ENCODE measurements at places on chromosomes 4 and X.

DNA sequence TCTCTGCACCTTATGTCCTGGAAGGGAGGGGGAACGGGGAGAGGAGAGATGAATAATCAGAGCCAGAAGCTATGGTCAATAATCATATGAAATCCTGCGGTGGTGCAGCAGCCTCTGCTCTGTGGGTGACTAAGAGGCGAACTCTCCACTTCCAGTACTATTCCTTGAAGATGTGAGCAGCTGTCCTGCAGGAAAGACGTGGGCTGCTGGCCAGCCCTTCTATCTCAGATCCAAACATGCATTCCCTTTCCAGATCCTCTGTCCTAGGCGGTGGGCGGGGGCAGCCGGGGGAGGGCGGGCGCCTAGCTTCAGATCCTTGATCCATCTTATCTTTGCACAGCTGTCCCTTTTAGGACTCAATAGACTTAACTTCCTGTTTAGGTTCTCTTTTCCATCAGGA, 34.5 kb downstream of the SPINK2 start:
- peaks cover 8% of the 10 kb centered on the region for H3K27me3 ChIP-seq
- H3K27ac ChIP-seq: no peak overlapping the region
- H3K4me1 ChIP-seq: no peaks in the 10 kb centered on the region
- peaks cover 3% of the 10 kb centered on the region for H3K36me3 ChIP-seq
- no peak overlapping the region for H3K4me3 ChIP-seq

- no peak overlapping the region for H3K4me3 ChIP-seq
- H3K27me3 ChIP-seq: no peaks in the 10 kb centered on the region
- DNase-seq: no peak
- H3K4me1 ChIP-seq: no peaks in the 10 kb centered on the region
- no peak overlapping the region for H3K27ac ChIP-seq
Measured at GRCh38 chr4:22312113-22312512, 203.8 kb downstream of the ADGRA3 start.

GRCh38 chr4:111282035-111282434, 659.2 kb upstream of the PITX2 start:
- H3K4me3 ChIP-seq: no peak overlapping the region
- H3K27ac ChIP-seq: no peak overlapping the region
- DNase-seq: no peak
- no peaks in the 10 kb centered on the region for H3K36me3 ChIP-seq
- H3K4me1 ChIP-seq: no peaks in the 10 kb centered on the region

- no peak overlapping the region for H3K27ac ChIP-seq
- H3K4me1 ChIP-seq: no peaks in the 10 kb centered on the region
- H3K36me3 ChIP-seq: no peaks in the 10 kb centered on the region
Measured at GRCh38 chr4:162684371-162684700, 482.4 kb downstream of the NAF1 start.

GRCh38 chr4:85953651-85954018, 406.2 kb downstream of the MAPK10 start:
- H3K27ac ChIP-seq: no peak overlapping the region
- no peaks in the 10 kb centered on the region for H3K36me3 ChIP-seq
- H3K4me1 ChIP-seq: no peaks in the 10 kb centered on the region
- no peak overlapping the region for H3K4me3 ChIP-seq
- DNase-seq: no peak

GRCh38 chr4:141668200-141668910, 32.0 kb downstream of the IL15 start:
- H3K36me3 ChIP-seq: peaks cover 3% of the 10 kb centered on the region
- no peak overlapping the region for H3K4me3 ChIP-seq
- H3K27me3 ChIP-seq: no peaks in the 10 kb centered on the region
- no peak for DNase-seq
- no peak overlapping the region for H3K27ac ChIP-seq

DNA sequence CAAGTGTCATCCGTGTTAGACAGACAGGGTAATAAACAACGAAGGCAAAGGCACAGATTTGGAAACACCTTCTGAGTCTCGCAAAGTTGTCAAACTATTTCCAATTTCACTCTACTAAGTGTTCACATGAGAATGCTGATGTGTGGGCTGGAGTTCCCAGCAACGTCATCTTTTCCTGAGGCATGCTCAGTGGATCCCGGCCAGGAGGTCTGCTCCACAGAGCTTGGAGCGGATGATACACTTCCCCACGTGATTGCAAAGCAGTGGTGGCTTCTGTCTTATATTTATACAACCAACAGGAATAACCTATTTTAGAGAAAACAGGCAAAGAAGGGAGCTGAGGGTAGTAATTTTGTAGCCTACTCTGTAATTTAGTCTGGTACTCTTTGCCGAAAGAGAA, 40.1 kb upstream of the PDK3 start:
- no peaks in the 10 kb centered on the region for H3K27me3 ChIP-seq
- H3K4me1 ChIP-seq: peaks cover 2% of the 10 kb centered on the region
- H3K27ac ChIP-seq: no peak overlapping the region
- H3K36me3 ChIP-seq: no peaks in the 10 kb centered on the region
- DNase-seq: no peak

DNA sequence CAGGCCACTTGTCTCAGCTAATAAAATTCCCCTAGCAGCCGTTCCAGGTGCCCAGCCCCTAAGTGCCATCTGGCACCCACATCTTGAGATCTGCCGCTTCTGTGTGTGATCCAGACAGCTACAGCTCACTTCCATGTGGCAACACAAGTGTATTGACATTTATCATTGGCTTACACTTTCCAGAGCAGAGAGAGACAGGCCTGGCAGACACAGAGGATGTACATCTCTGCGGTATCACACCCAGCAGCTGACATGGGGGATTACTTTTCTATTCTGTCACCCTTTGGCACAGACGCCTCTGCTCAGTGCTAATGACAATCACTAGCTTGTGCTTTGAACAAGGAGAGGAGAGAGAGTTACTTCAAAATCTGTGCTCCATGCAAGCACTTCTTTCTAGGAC, 195.9 kb downstream of the KDR start:
- H3K27me3 ChIP-seq: no peaks in the 10 kb centered on the region
- H3K27ac ChIP-seq: no peak overlapping the region
- H3K4me3 ChIP-seq: no peak overlapping the region
- no peak for DNase-seq
- H3K36me3 ChIP-seq: no peaks in the 10 kb centered on the region

DNA sequence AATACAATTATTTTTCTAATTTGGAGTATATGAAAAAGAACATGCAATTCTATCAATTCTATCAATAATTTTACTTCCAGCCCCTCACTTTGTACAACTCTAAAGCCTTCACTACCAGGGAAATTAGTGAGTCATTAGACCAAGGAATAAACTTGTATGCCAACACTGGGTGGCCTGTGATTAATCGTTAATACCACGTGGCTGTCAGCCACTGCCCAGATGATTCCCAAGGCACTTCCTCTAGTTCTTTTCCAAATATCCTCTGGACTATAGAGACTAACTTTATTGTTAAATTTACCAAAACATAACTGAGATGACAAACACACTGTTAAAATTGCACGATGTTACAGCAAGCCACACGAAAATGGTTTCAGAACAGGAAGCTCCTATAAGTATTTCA, 45.7 kb downstream of the MID1 start:
- no peak for DNase-seq
- H3K36me3 ChIP-seq: no peaks in the 10 kb centered on the region
- no peaks in the 10 kb centered on the region for H3K4me1 ChIP-seq
- no peak overlapping the region for H3K27ac ChIP-seq
- H3K4me3 ChIP-seq: no peak overlapping the region
